ENCODE measurements at places on chromosomes 2 and 18. TPM values are rescaled to one million over a fixed set of nuclear protein-coding genes. Genes with fewer than 3 reads are reported as not detected.
A peak's percentile ranks its signal among the peaks of the same experiment; 100 is the strongest.

- no peak overlapping the region for H3K27ac ChIP-seq
- DNase-seq: no peak
- H3K4me3 ChIP-seq: no peak overlapping the region
- H3K36me3 ChIP-seq: no peaks in the 10 kb centered on the region
- no peaks in the 10 kb centered on the region for H3K27me3 ChIP-seq
Measured at GRCh38 chr18:36464126-36464651, 166.7 kb downstream of the FHOD3 start.

- no peak overlapping the region for H3K4me3 ChIP-seq
- H3K36me3 ChIP-seq: no peaks in the 10 kb centered on the region
- no peaks in the 10 kb centered on the region for H3K27me3 ChIP-seq
Measured at GRCh38 chr18:4384932-4385331, 70.2 kb downstream of the DLGAP1 start.

DNA sequence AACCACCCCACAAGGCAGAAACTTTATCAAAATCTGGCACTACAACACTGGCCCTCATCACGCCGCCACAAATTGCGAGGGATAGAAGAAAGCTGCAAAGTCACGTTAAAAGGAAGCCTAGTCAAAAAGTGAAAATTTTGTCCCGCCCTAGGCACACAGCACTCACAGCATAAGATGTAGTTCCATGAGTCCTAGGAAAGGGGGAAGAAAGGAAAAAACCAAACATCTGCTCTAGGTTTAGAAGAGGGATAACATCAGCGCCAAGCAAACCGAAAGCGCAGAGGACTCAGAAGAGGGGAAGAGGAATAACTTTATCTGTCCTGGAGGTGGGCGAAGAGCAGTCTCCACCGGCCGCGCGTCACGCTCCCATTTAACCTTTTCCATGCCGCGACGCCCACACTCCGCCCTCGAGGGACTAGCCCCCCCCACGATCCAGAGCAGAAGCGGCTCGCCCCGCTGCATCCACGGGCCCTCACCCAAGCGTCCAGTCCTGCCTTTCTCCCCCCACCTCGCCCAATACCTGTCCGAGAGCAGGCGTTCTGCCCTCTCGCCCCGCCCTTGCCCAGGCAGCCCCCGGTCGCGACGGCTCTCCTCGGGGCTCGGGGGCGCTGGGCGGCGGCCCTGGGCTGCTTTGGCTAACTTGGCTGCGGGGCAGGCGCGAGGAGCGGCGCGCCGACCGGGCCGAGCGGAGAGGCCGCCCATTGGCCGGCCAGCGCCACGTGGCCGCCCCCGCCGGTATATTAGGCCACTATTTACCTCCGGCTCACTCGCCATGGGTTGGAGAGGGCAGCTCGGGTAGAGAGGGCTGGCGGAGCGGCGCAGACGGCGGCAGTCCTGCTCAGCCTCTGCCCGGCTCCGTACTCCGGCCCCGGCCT is at the start of gene HOXD1:
Gene HOXD1, plus strand, starts transcription at position 770 of the 875 bp plus-strand sequence. CDS start 134 bp downstream, outside the sequence.
- peaks cover 17% of the 10 kb centered on the region for H3K4me1 ChIP-seq
- H3K4me3 ChIP-seq: peak within 1 kb of the TSS; percentile 46
- DNase-seq: no peak
- no peak within 1 kb of the TSS for H3K27ac ChIP-seq
- H3K36me3 ChIP-seq: no peaks in the 10 kb centered on the region
- H3K27me3 ChIP-seq: peaks cover 49% of the 10 kb centered on the region

GRCh38 chr2:66170744-66171330 is 264.1 kb upstream of the MEIS1 start:
- no peak for DNase-seq
- no peak overlapping the region for H3K27ac ChIP-seq
- H3K4me1 ChIP-seq: peaks cover 6% of the 10 kb centered on the region
- H3K4me3 ChIP-seq: no peak overlapping the region
- no peaks in the 10 kb centered on the region for H3K27me3 ChIP-seq

DSG4 gene
- total RNA-seq: not detected
